ENCODE measurements at places on chromosomes 7 and 10.

DNA sequence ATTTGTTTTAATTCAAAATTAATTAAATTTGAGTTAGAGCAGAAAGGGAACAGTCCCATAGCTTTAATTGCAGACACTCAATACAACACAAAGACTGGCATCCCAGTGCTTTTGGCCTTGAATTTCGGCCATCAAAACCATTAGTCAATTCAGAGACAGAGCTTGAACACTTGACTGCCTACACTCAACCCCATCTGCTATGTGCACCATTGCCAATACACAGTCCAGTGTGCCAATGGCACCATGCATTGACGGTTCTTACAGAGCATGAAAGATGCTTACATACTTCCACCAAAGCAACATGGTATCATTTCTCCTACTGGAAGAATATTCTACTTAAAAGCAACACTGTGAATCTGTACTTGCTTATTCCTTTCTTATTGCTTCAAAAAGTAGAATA lies 43.6 kb upstream of the LRRTM3 start:
- no peak for DNase-seq

DNA sequence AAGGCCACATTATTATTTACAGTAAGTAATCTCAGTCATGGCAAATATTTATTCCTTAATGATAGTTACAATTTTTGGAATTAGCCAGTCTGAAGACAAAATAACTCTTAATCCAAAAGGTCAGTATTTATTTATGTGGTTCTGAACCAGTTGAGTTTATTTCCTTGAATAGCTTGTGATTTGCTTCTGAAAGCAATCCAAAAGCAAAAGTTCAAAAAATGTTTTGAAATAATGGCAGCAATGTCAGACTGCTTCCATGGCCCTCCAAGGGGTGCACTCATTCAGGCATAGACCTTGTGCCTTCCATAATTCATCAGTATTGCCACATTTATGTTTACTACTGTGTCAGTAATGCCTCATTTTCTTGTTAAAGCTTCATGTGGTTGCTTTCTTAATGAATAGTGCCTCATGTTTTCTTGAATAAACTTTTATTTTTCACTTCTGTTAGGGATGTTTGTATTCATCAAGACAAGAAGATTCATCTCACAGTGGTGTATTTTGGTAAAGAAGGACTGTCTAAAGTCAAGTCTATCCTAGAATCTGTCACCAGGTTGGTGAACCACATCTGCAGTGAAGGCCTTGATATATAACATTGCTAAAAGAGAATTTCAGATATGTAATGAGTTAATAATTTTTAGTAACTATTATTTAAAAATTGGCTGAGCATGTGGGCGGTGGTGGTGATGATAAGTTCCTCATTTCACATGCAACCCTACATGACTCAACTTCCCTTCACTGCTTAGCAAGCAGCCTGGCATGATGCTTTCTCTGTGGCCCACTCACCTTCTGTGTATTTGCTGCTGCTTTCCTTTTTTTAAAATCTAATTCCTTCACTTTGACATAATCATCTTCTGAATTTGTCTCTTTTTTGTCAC lies 22.0 kb downstream of the CSGALNACT2 start:
- DNase-seq: no peak

GRCh38 chr7:80937336-80937735 lies 18.5 kb upstream of the SEMA3C start:
- no peak for DNase-seq

- DNase-seq: no peak
Measured at GRCh38 chr7:96179341-96179740, 142.6 kb downstream of the SLC25A13 start.

DNA sequence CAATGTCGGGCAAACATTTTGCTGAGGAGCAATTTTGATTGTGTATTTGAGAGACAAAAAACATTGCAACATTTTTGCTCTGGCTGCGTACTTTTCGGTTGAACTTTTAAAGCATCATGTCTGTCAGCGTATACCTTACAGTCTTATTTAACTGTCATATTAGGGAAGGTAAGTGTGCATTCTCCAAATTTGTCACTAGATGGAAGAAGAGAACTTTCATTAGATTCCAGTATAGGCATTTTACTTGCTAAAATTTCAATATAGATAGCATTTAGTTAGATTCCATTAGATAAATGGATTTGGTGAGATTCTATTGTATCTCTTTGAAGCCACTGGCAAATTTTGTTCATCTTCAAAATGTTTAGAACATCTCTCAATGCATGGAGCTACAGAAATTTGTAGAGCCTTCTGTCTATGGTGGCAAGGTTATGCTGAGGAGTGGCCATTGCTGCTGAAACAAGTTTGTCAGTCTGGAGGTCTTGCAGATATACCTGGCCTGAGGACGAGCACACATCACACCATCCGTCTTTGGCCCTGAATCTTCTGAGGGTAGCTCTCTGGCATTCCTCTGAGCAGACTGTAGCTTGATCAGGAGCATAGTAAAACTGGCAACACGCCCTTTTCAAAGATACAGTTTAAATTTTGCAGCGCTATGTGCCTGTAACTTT lies 437.5 kb upstream of the MBL2 start:
- no peak for DNase-seq

DNA sequence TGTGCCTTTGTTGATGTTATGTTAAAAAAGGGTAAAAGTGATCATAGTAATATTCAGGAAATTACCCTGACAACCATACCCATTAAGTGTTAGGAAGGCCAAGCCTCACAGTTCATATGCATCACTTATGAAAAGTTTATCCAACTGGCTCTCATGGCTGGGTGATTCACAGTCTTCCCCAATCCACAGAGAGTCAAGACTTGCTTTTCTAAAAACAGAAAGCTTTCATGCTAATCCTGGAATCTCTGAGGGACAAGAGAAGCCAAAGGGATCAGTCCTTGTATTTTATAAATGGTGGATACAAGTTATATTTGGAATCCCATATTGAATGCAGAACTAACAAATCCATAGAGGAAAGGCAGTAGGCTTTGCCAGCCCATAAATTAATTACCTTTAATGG lies 218.3 kb downstream of the JAZF1 start:
- DNase-seq: no peak

DNA sequence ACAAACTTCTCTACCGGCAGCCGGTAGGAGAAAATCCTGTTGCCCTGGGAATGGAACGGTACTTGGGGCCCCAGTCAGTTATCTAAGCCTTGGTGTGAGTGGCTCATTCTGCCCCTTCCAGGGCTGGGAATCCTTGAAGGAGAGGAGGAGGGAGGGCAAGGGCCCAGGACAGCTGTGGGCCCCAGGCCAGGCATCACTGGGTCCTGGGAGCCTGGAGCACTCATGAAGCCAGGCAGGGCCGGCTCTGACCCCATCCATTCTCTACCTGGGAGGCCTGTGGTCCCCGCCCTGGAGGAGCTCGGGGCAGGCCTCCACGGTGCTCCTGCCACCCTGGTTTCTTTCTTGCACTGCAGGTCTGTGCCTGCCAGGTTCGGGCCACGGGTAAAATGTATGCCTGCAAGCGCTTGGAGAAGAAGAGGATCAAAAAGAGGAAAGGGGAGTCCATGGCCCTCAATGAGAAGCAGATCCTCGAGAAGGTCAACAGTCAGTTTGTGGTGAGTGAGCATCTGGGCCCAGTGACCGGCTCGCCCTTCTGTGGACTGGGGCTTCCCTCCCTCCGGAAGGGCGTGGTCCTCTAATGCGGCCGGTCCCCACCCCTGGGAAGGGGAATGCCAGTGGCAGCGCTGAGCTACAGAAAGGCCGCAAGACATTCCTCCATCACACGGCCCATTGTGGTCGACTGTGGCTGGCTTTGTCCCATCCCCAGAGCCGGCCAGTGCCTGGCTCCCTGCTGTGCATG lies 111.3 kb downstream of the RGS10 start:
- no peak for DNase-seq

- no peak for DNase-seq
Measured at GRCh38 chr7:136148920-136149319, 171.8 kb upstream of the MTPN start.

- no peak for DNase-seq
Measured at GRCh38 chr10:97540669-97541500, 31.7 kb upstream of the ANKRD2 start.

DNA sequence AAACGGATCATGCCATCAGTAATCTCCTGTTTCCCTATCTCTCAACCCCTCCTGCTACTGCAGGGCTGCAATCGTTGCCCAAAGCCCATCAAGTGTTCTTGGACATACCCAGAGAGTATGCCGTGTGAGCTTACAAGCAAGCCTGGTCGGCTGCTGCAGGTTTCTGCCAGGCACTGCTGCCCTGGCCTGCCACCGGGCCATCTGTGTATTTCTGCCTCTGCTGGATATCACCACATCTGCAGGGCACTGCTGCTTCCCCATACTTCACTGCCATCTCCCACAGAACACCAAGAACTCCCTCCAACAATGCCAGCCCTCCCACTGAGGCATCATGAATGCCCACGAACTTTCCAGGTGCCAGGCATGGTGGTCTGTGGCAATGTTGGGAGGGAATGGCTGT lies 138.2 kb upstream of the SORCS3 start:
- no peak for DNase-seq

DNA sequence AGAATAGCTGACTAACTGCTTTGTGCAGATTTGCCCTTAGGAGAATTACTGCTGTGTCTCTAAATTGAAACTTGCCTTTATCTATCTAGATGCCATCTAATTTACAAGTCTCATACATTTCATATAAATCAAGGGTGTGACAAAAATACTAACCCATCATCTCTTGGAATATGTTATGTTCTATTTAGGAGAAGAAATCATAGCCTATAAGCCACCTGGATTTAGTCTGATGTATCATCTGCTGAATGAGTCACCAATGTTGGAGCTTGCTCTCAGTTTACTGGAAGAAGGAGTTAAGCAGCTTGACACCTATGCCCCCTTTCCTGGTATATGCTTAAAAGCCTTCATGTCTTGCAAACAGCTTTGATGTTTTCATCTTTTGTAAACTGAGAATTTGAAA lies 43.5 kb downstream of the NUP205 start:
- no peak for DNase-seq

GRCh38 chr10:122329416-122329815 lies 45.1 kb upstream of the PLEKHA1 start:
- DNase-seq: no peak

DNA sequence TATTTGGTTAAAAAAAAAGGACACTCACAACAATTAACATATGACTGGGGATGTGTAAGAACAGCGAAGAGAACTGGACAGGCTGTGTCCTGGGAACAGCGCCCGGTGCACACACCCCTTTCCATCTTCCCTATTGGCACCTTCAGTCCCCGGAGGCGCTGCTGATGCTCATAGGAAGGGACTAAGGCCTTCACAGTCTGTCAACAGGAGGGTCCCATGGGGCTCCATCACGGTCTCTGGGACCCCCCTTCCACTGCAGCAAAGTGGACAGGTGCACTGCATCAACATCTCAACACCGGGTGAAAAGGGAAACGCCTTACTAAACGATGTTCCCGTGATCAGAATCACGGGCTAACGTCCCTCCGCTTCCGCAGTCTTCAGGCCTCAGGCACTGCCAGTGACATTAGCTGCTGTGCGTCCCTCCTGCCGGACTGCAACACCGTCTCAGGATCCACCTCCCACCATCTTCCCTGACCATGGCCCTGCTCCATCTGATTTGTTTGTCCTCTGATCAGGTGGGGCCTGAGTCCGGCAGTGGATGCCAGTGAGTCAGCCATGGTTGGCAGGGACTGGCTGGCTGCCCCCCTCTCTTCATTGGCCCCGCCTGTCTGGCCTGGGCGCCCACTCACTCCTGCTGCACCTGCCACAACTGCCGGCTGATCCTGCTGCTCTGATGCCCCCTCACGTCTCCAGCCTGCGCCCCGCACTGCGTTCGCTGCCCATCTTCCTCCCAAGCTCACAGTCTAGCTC lies 614.7 kb downstream of the DNAJB6 start:
- no peak for DNase-seq

GRCh38 chr7:116577320-116577871 lies 52.6 kb downstream of the CAV1 start:
- no peak for DNase-seq

- DNase-seq: no peak
Measured at GRCh38 chr7:37482505-37482904, 33.8 kb upstream of the ELMO1 start.

GRCh38 chr10:48670978-48671913 lies 13.4 kb upstream of the WDFY4 start:
- no peak for DNase-seq

DNA sequence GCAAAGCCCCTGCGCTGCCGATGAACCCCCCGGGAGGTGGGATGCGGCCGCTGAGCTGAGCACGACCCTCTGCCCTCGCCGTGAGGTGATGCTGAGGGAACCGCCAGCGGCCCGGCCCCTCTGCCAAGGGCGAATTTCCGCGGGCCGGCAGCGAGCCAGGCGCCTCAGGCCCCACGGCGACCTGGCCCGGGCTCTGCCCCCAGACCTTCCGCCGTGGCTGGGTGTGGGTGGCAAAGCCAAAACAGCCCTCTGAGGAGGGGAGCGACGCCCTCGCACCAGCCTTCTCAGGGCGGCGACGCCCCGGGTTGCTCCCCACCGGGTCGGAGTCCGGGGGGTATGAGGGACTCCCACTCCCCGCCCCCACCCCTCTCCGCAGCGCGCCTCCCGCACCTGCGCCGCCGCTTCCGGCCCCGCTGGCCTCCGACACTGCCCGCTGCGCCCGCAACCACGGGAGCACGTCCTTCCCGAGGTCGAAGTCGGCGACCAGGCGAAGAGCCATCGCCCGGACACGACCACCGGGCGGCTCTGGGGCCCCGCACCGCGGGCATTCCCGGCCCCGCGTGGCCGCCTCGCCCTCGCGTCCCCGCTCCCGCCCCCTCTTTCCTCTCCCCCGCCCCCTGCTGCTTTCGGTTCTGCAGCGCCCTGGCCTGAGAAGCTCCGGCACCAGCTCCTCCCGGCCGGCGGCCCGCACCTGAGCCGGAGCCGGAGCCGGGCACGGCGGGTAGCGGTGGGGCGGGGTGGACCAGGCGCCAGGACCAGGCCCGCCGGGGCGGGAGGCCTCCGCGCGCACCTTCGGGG lies at the start of gene GSAP:
Gene GSAP, minus strand, starts transcription at position 527 of the 798 bp plus-strand sequence. Its CDS starts 28 bp downstream, at position 499.
- no peak for DNase-seq

DNA sequence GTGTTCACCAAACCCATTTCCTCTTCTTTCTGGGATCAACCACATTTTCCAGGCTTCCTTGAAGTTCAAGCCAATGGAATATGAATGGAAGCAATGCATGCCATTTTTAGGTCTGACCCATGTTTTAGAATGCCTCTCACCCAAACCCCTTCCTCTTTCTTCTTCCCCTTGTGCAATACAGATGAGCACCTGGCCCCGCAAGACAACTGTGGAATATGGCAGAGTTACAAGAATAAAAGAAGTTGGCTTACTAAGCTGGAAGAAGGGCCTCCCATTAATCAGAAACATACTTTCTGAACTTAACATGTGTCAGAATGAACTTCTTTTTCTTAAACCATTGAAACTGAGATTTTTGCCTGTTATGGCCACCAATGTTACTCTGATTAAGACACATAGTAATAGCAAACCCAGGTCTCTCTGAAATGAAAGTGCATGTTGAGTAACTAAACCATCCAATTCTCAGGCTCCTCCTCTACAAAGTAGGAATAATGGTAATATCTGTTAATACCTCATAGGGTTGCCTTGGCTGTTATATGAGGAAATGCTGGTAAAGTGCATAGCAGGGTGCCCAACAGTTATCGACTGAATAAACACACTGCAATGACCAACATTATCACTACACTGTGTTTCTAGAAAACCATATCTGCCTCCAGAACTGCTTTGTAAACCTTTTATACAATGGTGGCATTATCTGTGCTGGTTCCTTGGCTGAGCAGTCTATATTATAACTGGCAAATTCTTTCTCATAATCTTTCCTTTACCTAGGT lies 382.2 kb upstream of the NRP1 start:
- no peak for DNase-seq

GRCh38 chr10:50447691-50448090 lies 176.1 kb downstream of the SGMS1 start:
- no peak for DNase-seq

- no peak for DNase-seq
Measured at GRCh38 chr10:14355750-14356149, 25.0 kb upstream of the FRMD4A start.

GRCh38 chr10:4266416-4267085 lies 481.5 kb upstream of the KLF6 start:
- DNase-seq: no peak

Data from NCI-H2081 (cell line).